RWPE2 (cell line): ENCODE measurements at places on chromosomes 16 and 17.

DNA sequence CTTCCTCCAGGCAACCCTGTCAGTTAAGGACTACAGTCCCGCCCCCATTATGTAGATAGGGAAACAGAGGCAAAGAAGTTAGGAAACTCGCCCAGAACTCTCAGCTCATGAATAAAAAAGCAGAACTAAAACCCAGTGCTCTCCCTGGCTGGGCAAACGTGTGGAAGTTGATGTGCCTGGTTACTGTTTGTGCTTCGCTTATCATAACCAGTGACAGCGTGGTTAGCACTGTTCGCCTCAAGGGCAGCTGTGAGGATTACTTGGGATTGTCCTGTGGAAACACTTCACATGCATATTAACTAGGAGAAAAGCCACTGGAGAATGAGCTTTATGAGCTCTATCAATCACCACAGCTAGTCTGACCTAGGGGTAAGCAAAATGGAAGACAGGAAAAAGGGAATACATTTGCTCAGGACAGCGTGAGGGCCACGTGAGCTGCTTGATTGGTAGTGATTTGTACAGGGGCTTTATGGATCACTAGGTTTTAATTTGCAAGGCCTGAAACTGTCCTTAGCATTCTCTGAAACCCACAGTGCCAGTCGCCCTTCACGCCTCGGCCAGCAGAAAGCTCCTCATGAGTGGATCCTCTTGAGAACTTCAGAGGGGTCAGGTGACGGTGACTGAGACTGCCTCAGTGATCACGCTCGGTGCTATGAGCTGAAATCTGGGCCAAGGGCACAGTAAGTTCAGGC is 19.9 kb downstream of the CYB5D2 start:
- peak overlapping the region; percentile 78 for H3K27ac ChIP-seq
- H3K4me3 ChIP-seq = no peak overlapping the region
- DNase-seq = no peak
- no peaks in the 10 kb centered on the region for H3K27me3 ChIP-seq
- H3K4me1 ChIP-seq = peaks cover 30% of the 10 kb centered on the region

GRCh38 chr17:49779739-49780231 is 8.7 kb upstream of the KAT7 start:
- no peak overlapping the region for H3K27ac ChIP-seq
- no peaks in the 10 kb centered on the region for H3K36me3 ChIP-seq

- no peak for DNase-seq
- H3K27ac ChIP-seq = no peak overlapping the region
- no peak overlapping the region for H3K4me3 ChIP-seq
- H3K27me3 ChIP-seq = no peaks in the 10 kb centered on the region
- no peaks in the 10 kb centered on the region for H3K4me1 ChIP-seq
Measured at GRCh38 chr17:10649602-10650001, 7.5 kb downstream of the MYH3 start.

- no peak for DNase-seq
- no peak overlapping the region for H3K27ac ChIP-seq
- no peaks in the 10 kb centered on the region for H3K36me3 ChIP-seq
- no peak overlapping the region for H3K4me3 ChIP-seq
- H3K27me3 ChIP-seq = no peaks in the 10 kb centered on the region
Measured at GRCh38 chr17:19703828-19704613, 12.4 kb downstream of the SLC47A2 start.

- H3K27ac ChIP-seq = no peak overlapping the region
- H3K4me1 ChIP-seq = no peaks in the 10 kb centered on the region
- peak; percentile 3 for DNase-seq
- no peaks in the 10 kb centered on the region for H3K27me3 ChIP-seq
- H3K36me3 ChIP-seq = no peaks in the 10 kb centered on the region; the same call in 1 of the 2 replicates
Measured at GRCh38 chr17:67588326-67588725, 129.4 kb upstream of the NOL11 start.

- H3K36me3 ChIP-seq = peaks cover 31% of the 10 kb centered on the region
- H3K27me3 ChIP-seq = no peaks in the 10 kb centered on the region
- no peak overlapping the region for H3K27ac ChIP-seq
- H3K4me3 ChIP-seq = no peak overlapping the region
- no peak for DNase-seq
- H3K4me1 ChIP-seq = no peaks in the 10 kb centered on the region
Measured at GRCh38 chr17:28141313-28141712, 98.8 kb downstream of the NLK start.

DNA sequence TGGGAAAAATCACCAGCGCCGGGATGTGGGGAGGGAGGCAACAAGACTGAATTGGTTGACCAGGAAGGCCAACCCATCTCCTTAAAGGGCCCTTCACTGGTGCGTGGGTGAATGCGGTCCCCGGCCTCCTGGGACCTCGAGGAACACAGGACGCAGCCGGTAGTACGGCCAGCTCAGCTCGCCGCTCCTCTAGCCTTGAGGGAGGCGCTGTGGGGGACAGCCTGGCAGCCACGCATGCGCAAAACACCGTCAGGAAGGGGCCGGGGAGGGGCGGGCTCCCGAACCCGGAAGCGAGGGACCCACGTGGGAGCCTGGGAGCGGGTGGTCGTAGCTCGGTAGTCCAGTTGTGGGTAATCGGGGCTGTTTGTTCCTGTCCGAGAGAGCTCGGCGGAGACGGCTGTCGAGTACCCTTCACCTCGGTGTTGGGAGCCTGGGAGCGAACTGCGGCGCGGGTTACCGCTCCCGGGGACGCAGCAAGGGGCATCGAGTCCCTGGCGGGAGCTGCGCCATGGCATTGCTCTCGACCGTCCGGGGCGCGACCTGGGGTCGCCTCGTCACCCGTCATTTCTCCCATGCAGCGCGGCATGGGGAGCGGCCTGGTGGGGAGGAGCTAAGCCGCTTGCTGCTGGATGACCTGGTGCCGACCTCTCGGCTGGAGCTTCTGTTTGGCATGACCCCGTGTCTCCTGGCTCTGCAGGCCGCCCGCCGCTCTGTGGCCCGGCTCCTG is at the start of gene MRM1:
MRM1 (plus strand) TSS at position 281 of the 727 bp plus-strand sequence; CDS start at position 509, 228 bp downstream.
- H3K36me3 ChIP-seq = no peaks in the 10 kb centered on the region
- peak; percentile 92 for DNase-seq
- no peaks in the 10 kb centered on the region for H3K27me3 ChIP-seq
- peak within 1 kb of the TSS; percentile 78 for H3K4me3 ChIP-seq

- no peak overlapping the region for H3K4me3 ChIP-seq
- no peaks in the 10 kb centered on the region for H3K27me3 ChIP-seq
- H3K4me1 ChIP-seq = no peaks in the 10 kb centered on the region
- H3K36me3 ChIP-seq = peaks cover 28% of the 10 kb centered on the region
- no peak for DNase-seq
Measured at GRCh38 chr16:68884401-68884800, 41.1 kb downstream of the TANGO6 start.

GRCh38 chr16:54266363-54266955 is 20.1 kb downstream of the IRX3 start:
- no peak overlapping the region for H3K27ac ChIP-seq
- no peaks in the 10 kb centered on the region for H3K4me1 ChIP-seq
- H3K36me3 ChIP-seq = no peaks in the 10 kb centered on the region
- peaks cover 10% of the 10 kb centered on the region for H3K27me3 ChIP-seq

GRCh38 chr16:81841722-81842121 is 62.6 kb downstream of the PLCG2 start:
- no peaks in the 10 kb centered on the region for H3K27me3 ChIP-seq
- H3K4me1 ChIP-seq = peaks cover 13% of the 10 kb centered on the region
- no peak for DNase-seq
- H3K4me3 ChIP-seq = no peak overlapping the region

DNA sequence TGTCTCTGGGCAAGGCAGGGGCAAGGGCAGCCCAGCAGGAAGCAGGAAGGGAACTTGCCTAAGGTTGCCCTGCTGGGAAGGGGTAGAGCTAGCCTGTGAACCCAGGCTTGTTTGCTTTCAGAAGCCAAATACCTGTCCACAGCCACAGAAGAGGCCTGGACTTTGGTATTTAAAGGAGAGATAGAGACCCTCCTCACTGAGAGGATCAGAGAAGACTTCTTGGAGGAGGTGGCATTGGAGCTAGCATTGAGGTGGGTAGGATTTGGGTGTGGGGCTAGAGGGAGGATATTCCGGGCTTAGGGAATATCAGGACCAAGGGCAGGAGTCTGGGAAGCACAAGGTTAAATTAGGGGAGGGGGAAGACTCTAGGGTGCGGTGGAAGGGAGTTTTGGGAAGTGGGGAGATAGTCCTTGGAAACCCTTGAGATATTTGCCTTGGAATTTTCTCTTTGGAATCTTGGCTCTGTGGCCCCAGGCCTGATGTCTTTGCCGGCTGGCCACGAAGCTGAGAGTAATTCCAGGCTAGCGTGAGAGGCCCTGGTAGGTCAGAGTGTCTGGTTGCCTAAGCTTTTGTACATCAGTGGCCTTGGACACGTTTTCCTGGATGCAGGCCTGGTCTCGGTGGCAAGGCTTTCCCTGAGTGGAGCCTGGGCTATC is 13.1 kb upstream of the ETV4 start:
- H3K36me3 ChIP-seq = no peaks in the 10 kb centered on the region
- no peak overlapping the region for H3K4me3 ChIP-seq
- DNase-seq = no peak
- H3K4me1 ChIP-seq = peaks cover 4% of the 10 kb centered on the region
- no peak overlapping the region for H3K27ac ChIP-seq
- no peaks in the 10 kb centered on the region for H3K27me3 ChIP-seq

DNA sequence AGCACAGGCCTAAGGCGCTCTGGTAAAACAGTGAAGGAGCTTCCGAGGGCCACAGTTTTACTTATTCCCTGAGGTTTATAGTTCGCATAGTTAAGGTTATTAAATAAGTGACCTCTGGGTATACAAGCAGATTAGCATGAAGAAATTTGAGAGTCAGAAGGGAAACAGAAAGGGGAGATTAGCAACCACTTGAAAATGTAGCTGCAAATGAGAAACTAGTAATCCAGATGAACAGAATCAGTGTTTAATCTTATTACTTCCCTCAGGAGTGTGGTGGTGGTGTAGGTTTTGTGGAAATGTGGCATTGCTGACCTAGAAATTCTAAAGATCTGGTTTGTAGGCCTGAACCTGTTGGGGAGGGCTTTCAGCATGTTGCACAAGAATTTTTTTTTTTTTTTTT is 130.4 kb downstream of the CCDC182 start:
- DNase-seq = no peak
- H3K27ac ChIP-seq = no peak overlapping the region
- no peaks in the 10 kb centered on the region for H3K4me1 ChIP-seq
- H3K4me3 ChIP-seq = no peak overlapping the region
- no peaks in the 10 kb centered on the region for H3K27me3 ChIP-seq

GRCh38 chr16:2178321-2179106 is 17.9 kb downstream of the CASKIN1 start:
- H3K27me3 ChIP-seq = no peaks in the 10 kb centered on the region
- peaks cover 35% of the 10 kb centered on the region for H3K36me3 ChIP-seq
- DNase-seq = no peak
- H3K4me1 ChIP-seq = peaks cover 5% of the 10 kb centered on the region
- no peak overlapping the region for H3K27ac ChIP-seq

GRCh38 chr17:27598337-27599050 is 32.5 kb upstream of the LGALS9 start:
- H3K4me3 ChIP-seq = no peak overlapping the region
- DNase-seq = no peak
- no peak overlapping the region for H3K27ac ChIP-seq
- no peaks in the 10 kb centered on the region for H3K36me3 ChIP-seq
- no peaks in the 10 kb centered on the region for H3K27me3 ChIP-seq
- peaks cover 3% of the 10 kb centered on the region for H3K4me1 ChIP-seq

GRCh38 chr17:21198411-21198810 is 15.6 kb downstream of the TMEM11 start:
- no peak overlapping the region for H3K4me3 ChIP-seq
- H3K36me3 ChIP-seq = peaks cover 26% of the 10 kb centered on the region
- H3K27me3 ChIP-seq = no peaks in the 10 kb centered on the region
- no peak for DNase-seq

GRCh38 chr17:66578781-66579489 is 256.0 kb upstream of the CACNG5 start:
- no peak overlapping the region for H3K27ac ChIP-seq
- DNase-seq = no peak
- no peaks in the 10 kb centered on the region for H3K36me3 ChIP-seq
- no peaks in the 10 kb centered on the region for H3K27me3 ChIP-seq
- H3K4me3 ChIP-seq = no peak overlapping the region

- no peak for DNase-seq
- H3K4me1 ChIP-seq = peaks cover 2% of the 10 kb centered on the region
- no peaks in the 10 kb centered on the region for H3K36me3 ChIP-seq
- no peaks in the 10 kb centered on the region for H3K27me3 ChIP-seq
- H3K4me3 ChIP-seq = peak overlapping the region; percentile 35
- H3K27ac ChIP-seq = no peak overlapping the region
Measured at GRCh38 chr16:55479430-55480140, 587 bp downstream of the MMP2 start.

- DNase-seq = no peak
- H3K27me3 ChIP-seq = no peaks in the 10 kb centered on the region
- no peak overlapping the region for H3K27ac ChIP-seq
Measured at GRCh38 chr17:65931246-65932149, 260.4 kb downstream of the CEP112 start.

GRCh38 chr17:19744922-19745757 is 3.0 kb downstream of the ALDH3A1 start:
- H3K4me3 ChIP-seq = no peak overlapping the region
- H3K27me3 ChIP-seq = no peaks in the 10 kb centered on the region
- H3K27ac ChIP-seq = peak overlapping the region; percentile 23

DNA sequence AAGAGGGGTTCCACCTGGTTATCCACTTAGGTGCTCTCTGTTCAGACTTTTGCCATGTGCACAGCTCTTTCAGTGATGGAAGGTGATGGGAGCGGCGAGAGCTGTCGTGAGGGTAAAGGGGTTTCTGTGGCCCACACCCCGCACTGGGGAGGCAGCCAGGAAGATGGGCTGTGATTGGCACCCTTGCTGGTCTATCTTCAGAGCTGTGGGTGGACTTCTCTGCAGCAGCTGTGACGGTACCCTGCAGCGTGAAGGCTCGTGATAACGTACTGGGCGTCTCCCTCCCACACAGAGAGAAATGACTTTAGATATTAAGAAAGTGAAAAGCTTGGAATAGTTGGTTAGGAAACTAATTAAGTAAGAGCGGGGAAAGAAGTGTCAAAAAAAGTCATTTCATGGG is 45.8 kb downstream of the MPRIP start:
- peak overlapping the region; percentile 18 for H3K27ac ChIP-seq
- peaks cover 56% of the 10 kb centered on the region for H3K36me3 ChIP-seq
- H3K4me3 ChIP-seq = no peak overlapping the region
- no peaks in the 10 kb centered on the region for H3K27me3 ChIP-seq
- DNase-seq = peak; percentile 26
- peaks cover 33% of the 10 kb centered on the region for H3K4me1 ChIP-seq
